ENCODE measurements at places on chromosomes 3 and 15.

- DNase-seq: no peak
Observed at GRCh38 chr3:185631108-185631507, 45.0 kb downstream of the SENP2 start.

GRCh38 chr15:44711743-44712345, 527 bp downstream of the B2M start:
- DNase-seq: no peak

GRCh38 chr15:58870451-58870850, 63.0 kb downstream of the SLTM start:
- DNase-seq: no peak

DNA sequence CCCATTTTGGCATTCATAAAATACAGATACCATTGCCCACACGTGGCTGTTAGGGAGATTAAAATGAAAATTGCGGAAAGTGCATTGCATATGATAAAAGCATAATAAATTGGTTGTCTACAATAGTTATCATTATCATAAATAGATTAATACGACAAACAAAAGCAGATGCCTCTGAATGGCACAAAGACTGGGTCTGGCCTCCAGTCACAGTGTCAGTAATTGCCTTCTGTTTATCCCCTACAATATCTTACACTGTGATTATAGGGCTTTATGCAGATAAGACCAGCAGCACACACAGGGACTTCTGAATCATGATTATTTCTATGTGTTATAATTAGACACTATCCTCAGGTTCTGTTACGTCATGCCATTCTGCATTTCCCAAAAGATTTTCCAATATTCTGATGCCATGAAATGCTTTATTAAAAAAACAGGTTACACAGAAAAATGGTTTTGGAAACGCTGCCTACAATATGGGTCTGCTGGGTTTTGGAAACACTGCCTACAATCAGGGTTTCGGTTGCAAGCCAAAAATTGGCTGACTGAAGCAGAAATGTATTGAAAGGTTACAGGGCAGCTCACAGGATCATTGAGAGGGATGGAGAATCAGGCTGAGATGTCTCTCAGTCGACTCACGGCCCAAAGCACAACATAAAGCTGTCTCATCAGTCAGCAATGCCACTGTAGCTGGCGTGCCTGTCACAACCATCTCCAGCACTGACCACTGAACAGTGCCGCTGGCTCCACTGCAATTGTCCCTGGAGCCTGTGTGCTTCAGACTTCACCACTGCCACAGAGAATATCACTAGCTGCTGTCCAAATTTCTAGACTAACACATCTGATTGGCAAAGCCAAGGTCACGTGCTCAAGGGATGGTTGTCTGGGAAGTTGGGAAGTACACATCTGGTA, 248.1 kb downstream of the ERC2 start:
- no peak for DNase-seq

DNA sequence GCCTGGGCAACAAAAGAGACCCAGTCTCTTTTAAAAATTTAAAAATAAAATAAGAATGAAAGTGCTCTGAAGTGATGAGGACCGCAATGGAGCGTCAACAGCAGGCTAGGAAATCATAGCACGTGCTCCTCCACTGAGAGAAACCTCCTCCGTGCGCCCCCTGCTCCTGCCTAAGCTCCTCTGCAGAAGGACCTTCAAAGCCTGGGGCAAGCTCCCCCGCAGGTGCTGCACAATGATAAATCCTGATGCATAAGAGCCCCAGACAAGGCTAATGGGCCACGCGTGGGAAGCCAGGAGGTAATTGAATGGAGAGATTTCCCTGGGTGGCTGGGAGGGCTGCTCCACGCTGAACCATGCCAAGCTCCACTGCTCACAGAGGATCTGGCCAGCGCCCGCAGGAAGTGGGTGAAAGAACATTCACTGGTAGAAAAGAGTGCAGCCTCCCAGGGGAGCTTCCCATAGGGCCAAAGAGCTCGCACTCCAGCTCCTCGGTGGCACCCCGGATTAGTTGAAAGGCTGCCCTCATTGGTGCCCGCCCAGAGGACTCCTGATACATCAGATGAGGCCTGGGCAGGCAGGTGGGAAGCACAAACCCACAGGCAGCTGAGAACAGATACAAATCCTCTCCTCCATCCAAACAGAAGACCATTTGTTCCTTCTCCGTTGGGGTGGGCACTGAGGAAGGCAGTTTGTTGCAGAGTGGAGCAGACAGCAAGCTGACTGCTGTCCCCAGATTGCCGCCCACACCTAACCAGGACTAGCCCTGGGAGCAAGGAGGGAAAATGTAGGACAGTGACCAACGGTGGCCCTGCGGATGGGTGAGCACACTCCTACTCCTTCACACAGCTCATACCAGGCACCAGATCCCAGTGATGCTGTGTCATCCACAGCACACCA, 52.5 kb downstream of the CPN2 start:
- no peak for DNase-seq

DNA sequence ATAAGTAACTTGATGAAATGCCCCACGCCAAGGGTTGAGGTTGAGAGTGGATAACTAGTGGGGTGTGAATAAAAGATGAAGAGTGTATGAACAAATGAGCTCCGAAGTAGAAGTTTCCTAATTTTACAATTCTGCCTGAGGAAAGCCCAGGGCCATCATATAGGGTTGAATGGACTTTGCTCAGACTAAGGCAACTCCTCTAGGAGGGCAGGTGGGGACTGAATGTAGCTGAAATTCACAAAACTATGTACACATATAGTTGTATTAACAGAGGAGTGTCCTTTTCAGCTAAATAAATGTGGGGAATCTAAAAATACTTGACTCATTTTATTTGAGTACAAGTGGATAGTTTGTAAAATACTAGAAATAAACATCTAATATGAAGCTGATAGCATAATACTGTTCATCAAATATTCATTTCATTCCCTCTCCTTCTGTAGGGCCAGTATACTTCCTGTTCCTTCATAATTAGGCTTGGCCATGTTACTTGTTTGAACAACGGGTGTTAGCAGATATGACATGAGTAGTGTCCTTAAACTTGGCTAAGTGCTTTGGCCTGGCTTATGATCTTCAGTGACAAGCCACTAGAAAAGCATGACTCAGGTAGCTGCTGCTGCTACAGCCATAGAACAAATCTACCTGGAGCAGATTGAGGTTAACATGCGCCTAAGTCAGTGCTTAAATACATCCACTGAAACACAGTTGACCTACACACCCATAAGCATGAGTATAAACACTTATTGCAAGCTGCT, 26.5 kb downstream of the PLSCR1 start:
- peak; percentile 66 for DNase-seq

DNA sequence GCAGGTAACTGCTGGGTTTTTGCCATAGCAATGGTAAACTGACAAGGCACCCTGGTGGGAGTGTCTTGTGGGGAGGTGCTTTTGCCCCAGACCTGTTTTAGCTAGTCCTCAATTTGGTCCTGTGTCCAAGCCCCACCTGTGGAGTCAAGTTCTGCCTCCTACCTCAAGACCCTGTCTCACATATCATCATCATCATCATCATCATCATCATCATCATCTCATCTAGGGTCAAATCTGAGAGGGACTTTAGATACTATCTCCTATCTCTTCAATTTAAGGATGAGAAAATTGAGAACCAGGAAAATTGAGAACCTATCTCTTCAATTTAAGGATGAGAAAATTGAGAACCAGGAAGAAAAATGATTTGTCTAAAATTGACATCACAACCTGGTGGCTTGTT, 9.9 kb downstream of the KNL1 start:
- no peak for DNase-seq

All from NCI-H1930 (cell line).